ENCODE measurements at places on chromosomes 2 and 18.

GRCh38 chr18:35397976-35398375 lies 20.8 kb upstream of the ZNF396 start:
- no peak for DNase-seq

DNA sequence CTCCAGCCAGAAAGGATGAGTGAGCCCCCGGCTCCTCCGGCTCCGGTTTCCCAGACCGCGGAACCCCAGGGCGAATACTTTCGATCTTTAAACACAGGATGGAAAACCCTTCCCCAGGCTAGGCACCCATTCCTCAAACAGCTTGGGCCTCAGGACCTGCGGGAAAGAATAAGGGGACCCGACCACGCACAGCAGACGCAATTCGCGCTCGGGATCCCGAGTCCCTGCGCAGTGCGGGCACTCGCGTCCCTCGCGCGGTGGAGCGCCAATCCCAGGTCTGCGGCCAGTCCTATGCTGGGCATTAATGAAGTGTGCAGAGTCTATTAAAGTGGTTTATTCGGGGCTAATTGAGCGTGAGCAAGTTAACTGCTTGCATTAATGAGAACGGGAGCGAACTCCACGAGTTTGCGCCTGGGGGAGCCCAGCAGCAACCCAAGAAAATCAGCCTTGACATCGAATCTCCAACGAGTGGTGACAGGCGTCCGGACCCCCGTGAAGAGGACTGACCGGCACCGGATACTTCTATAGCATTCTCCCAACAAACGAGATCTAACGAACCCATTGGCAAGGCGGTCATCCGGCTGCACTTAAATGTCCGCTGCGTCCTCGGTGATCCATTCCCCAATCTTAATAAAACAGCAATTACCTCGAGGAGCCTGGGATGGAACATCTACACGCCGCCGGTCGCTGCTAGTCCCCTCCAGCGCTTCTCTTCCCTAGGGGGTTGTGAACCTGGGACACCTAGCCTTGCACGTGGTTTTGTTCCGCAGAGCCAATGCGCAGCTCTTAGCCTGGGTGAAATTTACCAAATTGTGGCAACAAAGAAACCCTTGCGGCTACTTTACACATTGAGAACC lies 1.6 kb downstream of the OSR1 start:
- peak; percentile 22 for DNase-seq

GRCh38 chr18:23484561-23485182 lies 18.6 kb upstream of the RMC1 start:
- no peak for DNase-seq

DNA sequence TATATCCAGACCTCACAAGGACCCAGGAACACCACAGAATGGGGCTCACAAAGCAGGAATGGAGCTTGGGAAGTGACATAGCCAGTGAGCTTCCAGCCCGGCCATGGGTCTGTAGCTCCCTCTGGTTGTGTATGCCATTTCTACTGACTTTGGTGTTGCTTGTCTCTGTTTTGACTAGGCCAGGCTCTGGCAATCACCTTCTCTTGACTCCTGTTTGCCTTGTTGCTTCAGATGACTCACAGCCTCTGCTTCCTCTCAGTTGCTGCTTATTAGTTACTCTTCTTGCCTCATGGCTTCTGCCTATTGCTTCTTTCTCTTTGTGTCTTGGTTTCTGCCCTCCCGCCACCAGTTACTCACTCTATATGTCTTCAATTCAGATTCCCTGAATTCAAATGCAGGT lies 15.8 kb upstream of the IER3IP1 start:
- DNase-seq = no peak

- no peak for DNase-seq
These were observed 257.2 kb downstream of the ANAPC1 start for GRCh38 chr2:111626865-111627163.

- no peak for DNase-seq
These were observed 325.6 kb downstream of the SS18 start for GRCh38 chr18:25764777-25765176.

- DNase-seq = no peak
These were observed 60.9 kb downstream of the C18orf63 start for GRCh38 chr18:74376523-74376922.

DNA sequence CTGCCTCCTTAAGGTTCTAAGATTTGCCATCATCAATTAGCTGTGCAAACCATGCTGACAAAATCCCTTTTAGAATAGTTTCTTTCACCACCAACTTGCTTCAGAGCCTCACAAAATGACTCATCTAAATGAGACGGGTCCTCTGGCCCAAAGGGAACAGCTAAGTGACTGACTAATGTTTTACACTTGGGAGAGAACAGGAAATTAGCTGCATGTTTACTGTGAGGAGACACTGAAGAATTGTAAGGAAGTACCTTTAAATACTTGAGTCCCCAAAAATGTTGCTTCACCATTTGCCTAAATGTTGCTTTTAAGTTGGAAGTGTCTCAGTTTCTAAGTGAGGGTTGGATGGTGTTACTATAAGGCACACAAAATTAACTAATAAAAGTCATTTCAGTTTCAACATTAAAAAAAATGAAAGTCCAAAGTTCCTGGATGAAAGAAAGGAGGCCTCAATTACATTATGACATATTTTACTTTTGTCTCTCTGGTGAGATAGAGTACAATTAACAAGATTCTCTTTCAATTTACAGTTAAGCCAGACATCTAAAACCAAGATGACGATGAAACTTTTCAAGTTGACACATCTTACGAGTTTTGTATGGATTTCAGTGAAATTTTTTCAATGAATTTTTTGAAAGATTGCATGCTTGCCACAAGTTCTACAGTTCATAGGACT lies 229.1 kb upstream of the FN1 start:
- DNase-seq = no peak

DNA sequence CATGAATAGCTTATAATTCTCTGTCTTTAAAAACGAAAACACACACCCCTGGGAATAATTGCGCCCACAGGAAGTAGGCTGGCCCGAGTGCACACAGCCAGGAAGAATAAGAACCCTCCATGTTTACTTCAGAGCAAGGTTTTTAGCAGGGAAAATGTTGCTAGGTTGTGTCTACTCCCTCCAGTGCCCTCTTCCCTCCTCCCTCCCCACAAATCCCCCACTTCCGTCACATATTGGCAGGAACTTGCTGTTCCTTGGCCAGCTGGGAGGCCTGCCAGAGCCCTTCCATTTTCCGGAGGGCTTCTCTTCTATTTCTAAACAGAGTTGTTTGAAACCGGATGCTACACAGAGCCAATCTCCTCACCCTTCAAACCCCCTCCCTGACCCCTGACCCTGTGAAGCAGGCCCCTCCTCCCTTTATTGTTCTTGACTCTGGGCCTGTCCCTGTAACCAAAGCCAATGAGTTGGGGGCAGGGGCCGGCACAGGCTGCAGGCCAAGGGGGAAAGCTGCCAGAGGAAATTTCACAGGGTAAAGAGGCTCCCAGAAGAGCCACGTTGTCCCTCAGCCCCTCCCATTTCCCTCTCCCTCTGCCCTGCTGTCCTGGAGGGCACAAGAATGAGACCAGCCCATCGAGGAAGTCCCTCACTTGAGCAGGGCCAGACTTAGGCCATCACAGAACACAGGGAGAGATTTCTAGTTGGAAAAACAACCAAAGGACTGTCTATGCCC lies 49.8 kb upstream of the LGALSL start:
- no peak for DNase-seq

DNA sequence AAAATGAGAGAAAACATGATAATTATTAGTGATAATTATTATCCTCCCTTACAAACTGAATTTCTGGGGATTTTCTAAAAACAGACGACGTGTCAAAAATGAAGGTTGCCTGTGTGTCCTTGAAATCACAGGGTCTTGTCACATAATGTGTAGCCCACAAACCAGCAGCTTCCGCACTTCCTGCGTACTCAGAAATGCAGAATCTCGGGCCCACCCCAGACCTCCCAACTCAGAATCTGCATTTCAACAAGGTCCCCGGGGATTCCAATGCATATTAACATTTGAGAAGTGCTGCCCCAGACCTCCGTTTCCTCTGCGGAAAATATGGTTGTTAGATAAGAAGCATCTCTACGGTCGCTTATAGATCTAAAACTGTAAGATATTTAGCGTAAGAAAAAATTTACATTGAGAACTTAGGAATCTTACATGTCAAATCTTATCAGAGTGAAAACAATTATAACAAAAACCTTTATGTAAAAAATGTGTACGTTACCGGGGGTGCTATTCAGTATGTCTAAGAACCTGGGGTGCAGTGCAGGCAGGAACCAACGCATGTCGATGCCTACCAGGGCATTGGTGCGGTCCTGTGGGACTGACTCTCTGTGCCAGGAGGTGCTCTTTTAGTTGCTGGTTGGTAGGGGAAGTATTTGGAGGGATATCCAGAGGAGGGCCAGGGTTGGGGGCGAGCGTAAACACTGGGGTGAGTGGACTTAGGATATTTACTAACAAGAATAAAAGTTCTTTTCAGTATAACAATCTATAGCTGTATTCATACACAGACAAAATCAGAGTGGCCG lies 15.2 kb downstream of the CDKL4 start:
- DNase-seq = peak; percentile 21

Data from memory B cell (primary cell).